Activated naive CD4-positive, alpha-beta T cell treated with anti-CD3 and anti-CD28 coated beads, Interleukin-2, amount 10 ng/mL, durations not matched to agents 7 days and 5 days (primary cell): ENCODE measurements at places on chromosomes 11 and 22.

DNA sequence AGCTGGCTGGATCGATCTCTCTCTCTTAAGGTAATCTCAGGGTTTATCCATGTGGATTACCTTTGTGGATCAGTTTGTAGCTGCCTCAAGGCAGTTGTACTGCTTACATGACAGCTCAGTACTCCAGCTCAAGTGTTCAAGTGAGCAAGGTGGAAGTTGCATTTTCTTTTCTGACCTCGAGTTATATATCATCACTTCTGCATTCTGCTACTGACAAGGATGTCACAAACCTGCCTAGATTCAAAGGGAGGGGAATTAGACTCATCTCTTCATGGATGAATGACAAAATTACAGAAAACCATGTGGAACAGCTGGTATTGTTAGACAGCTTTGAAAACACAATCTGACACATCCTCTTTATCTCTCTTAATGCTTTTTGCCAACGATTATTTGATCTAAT is 6.1 kb upstream of the TCN2 start:
- no peak for DNase-seq

DNA sequence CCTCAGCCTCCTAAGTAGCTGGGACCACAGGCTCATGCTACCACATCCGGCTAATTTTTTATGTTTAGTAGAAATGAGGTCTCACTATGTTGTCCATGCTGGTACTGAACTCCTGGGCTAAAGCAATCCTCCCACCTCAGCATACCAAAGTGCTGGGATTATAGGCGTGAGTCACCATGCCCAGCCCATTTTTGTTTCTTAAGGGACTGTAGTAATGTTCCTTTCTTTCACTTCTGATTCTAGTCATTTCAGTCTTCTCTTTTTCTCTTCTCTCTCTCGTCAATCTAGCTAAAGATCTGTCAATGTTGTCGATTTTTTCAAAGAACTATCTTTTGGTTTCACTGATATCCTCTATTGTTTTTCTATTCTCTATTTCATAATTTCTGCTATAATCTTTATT is 111.0 kb upstream of the APOA1 start:
- DNase-seq = no peak

GRCh38 chr22:36055376-36056295 is 27.0 kb upstream of the RBFOX2 start:
- DNase-seq = no peak

DNA sequence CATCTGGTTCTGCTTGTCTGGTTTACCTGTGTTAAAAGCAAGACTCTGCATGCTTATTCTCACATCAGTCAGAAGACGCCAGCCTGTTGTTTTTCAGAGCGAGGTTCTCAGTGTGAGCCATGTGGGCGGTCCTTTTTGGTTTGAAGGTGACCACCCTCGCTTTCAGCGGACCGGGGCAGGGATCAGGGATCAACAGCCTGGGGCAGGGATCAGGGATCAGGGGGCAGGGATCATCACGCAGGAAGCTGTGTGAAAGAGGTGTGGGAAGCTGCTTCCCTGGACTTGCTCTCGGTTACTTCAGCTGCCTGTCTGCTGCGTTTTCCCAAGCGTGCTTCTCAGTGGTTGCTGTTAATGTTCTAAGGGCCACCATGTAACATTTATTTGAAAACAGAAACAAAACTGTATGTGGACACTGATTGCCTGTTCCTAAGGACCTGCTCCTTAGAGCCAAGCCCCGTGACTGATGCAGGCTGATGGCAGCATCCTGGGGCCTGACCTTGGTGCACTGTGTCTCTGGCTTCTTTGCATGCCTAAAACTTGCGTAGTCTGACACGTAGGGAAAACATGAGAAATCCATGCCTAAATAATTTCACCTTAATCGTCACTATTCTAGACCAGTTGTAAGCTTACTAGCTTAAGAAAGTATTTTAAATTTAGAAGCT is 146.9 kb downstream of the ATXN10 start:
- DNase-seq = no peak

GRCh38 chr11:117179048-117179999 is 781 bp downstream of the SIDT2 start:
- DNase-seq = peak; percentile 67

GRCh38 chr22:37715760-37716159 is 18.9 kb downstream of the TRIOBP start:
- no peak for DNase-seq

DNA sequence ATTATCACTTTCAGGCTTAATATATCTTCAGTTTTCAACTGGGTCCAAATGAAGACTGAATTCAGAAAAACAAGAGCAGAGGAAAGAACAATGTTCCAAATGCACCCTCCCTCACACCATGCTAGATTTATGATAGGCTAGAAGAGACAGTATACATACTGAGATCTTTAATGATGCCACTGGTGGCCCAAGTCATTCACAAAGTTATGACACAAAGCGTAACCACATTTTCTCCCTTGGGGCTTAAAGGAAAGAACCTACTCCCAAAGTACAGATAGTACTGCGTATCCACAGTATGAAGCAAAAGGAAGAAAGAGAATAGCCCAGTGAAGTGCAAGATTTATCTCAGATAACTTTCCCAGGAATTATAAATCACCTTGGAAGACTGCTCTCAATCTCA is 10.9 kb upstream of the SOX6 start:
- no peak for DNase-seq
